ENCODE measurements at places on chromosomes 11 and 22.
A peak's percentile ranks its signal among the peaks of the same experiment; 100 is the strongest.

DNA sequence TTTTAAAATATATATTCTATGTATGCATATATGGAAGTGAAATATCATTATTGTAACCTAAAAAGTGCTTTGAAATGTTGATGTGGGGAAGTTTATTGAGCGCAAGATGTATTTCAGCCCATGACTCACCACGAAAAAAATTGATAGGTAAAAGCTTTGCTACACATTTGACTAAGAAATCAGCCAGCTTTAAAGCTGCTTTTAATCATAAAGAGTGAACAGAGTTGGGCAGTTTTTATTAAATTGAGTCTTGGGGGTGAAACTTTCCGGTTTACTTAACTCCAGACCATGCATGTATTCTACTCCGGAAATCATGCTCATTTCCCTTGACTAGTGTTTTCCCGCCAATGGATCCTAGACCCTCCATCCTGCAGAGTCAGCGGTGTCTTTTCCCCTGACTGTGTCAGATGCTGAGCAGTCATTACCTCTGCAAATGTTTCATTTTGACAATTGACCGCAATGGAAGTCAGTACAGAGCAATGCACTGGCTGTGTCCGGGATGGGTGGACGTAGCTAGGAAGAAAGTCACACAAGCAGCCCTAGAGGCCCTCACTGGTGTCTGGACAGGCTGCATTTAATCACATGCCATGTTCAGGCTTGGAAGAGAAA is 47.2 kb upstream of the MPEG1 start:
- no peak for DNase-seq

DNA sequence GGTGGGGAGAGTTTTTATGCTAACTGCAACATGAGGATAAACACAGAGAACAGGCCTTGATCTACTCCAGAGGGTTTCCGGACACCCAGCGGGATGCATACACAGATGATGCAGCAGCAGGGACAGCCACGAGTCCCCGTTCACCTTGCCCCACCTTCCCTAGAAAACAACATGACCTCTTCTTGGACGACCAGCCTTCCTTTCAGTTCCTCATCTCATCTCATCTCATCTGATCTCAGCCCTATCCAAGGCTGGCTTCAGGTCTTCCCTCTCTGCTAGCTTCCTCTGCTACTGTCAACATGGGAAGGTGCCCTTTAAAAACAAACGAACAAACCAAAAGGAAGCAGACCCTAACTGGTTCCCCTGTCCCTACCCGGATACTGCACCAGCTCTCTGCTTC is 1356.2 kb downstream of the TBC1D22A start:
- no peak for DNase-seq

- no peak for DNase-seq
These were observed 34.3 kb downstream of the KIAA1671 start for GRCh38 chr22:24986816-24987215.

- peak; percentile 86 for DNase-seq
These were observed 49.1 kb upstream of the A4GALT start for GRCh38 chr22:42769574-42770447.

DNA sequence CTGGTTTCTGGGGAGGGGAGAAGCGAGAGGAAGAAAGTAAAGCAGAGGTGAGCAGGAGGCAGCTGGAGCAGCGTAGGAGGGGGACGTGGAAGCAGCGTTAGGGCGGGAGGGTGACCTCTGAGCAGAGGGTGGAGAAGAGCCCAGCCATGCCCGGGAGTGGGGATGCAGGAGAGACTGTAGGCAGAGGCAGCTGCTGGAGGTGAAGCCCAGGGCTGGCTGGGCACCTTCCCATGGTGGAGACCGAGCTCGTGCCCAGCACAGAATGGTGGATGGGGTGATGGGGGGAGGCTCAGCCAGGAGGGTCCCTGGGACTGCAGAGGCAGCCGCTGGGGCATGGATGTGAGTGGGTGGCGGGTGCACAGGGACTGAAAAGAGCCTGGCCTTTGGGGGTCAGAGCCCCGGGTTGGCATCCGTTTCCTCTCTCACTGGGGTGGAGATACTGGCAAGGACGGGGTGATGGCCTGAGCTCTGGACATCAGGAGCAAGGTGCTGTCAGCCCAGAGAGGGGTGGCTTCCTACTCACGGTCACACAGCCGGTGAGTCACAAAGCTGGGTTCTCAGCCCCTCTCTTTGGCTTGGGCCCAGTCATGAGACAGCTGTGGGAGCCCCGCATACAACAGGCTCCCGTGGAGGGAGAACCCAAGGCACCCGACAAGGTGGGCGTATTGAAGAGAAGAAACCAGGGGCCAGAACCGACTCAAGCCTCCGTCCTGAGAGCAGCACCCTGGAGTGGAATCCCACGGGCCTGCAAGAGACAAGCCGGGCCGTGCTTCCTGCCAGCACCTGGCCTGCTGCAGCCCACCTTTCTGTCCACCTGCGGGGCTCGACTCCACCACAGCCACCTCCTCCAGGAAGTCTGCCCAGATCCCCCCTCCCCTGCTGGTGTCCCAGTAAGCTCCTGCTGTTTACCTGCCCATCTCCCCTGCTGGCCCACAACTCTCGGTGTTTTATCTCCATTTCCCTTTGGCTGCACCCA is 45.8 kb upstream of the FGF3 start:
- no peak for DNase-seq

DNA sequence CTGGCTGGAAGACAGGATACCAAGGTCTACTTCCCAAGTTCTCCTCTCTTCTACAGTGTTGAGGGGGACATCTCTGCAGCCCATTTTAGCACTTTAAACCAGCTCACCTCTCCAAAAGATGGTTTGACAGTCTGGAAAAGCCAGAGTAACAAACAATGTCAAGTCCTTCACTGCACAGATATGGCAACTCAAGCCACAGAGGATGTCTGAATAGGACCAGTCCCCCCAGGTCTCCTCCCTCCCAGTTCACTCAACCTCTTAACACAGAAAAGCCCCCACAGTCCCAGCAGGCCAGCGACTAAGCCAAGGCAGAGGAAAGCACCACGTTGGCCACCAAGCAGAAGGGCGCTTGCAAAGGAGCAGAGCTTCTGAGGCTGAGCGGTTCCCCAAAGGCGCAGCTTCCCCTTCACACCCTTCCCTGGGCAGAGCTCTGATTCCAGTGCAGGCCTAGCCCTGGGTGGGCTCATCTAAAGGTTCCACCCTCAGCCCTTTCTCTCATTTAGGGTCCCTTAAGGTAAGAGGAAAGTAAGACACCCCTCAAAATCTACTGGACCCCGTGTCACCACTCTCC is 62.7 kb downstream of the PAK1 start:
- DNase-seq = no peak

- DNase-seq = no peak
These were observed 58.4 kb downstream of the TRMU start for GRCh38 chr22:46393873-46394272.

DNA sequence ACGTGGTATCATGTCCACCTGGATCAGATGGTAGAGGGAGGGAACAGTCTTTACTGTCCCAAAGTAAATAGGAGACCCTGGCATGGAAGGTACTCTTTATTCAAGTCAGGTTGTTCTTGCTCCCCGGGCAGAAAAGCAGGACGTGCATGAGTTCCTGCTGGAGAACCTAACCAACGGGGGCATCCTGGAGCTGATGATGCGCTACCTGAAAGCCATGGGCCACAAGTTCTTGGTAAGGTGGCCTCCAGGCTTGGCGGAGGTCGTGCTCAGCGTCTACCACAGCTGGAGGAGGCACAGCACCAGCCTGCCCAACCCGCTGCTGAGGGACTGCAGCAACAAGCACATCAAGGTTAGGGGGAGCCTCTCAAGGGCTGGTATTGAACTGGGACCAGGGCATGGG is 48.7 kb downstream of the CABIN1 start:
- no peak for DNase-seq

DNA sequence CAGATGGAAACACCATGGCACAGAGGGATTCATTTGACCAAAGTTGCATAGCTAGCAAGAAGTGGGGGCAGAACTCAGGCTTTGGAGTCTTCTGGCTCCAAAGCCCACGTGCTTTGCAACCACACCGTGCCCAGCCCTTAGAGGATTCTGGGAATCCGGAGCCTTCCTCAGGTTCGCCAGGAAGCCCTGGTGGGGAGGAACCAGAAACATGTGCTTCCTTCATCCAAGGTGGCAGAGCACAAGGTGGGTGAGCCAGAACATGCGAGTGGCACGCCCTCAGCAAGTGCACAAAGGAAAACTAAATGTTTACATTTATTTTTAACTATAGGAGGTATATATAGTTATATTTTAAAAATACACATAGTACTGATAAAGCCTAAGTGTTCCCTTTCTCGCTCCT is 151.9 kb upstream of the NECTIN1 start:
- DNase-seq = no peak

DNA sequence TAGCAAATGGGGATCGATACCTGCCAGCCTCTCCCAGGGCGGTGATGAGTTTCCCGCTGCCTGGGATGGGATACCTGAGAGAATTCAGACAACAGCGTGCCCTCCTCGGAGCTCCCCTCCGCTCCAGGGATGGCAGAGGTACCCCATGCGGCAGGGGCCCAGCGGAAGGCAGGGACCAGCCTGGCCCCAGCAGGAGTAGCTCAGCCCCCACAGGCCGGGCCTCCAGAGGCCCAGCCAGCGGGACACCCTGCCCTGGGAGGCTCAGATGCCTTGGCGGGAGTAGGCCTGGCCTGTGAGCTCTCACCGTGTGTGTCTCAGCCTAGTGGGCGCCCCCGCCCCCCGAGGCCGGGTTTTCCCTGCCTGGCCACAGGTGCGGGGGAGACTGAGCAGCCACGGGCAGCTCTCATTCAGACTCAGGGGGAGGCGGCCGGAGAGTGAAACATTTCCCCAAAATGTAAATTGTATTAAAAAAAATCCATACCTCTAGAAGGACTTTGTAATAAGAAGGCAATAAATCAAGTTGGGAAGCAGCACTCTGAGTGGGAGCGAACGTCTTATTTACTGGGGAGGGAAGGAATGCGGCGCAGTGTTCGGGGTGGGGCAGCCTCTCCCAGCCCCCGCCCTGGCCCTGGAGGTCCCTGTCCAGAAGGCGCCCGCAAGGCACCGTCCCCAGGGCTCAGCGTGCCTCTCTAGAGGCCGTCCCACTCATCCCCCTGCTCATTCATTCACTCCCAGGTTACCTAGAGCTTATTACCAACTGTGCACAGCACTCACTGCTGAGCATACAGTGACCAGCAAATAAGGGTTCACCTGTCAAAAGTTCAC is 888.0 kb downstream of the BRD1 start:
- DNase-seq = no peak

GRCh38 chr11:112748713-112749543 is 212.3 kb upstream of the NCAM1 start:
- DNase-seq = no peak

- no peak for DNase-seq
These were observed 53.7 kb downstream of the DSCAML1 start for GRCh38 chr11:117743121-117743815.

- DNase-seq = no peak
These were observed 395.8 kb downstream of the RAB38 start for GRCh38 chr11:87779276-87780067.

DNA sequence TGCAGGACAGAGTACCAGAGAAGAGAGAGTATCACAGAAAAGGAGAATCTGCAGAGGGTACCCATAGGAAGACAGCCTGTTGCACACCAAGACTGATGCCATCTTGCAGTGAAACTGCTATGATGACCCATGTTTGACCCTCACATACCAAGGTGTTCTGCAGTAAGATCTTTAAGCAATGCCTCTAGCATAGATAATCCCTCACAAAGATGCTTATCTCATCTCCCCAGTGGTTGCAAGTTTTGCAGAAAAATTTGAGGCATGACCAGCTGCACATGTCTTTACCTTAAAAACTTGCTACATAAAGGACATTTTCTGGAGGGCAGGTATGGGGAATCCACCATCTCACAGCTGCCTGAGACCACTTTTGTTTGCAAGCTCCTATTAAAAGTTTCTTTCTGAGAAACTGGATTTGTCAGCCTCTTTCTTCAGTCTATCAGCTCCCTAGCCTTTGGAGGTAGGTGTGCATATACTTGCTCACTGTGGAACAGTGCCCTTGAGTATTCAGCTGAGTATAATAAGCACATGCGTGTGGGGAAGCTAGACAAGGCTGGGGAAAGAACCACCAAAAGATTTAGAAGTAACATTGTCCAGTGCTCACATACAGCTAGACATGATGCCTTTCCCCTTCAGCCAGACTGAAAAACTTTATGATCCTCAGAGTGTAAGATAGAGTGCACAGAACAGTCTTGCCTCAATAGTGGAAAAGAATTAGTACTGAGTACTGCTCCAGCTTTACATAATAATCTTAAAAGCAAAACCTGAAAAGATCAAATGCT is 100.3 kb upstream of the TEAD1 start:
- DNase-seq = no peak
